Muscle of leg (tissue), 16 donors: ENCODE measurements at places on chromosomes 2 and 18. TPM values are rescaled to one million over a fixed set of nuclear protein-coding genes. Genes with fewer than 3 reads are reported as not detected.

GRCh38 chr2:211609127-211609526 lies 929.5 kb downstream of the ERBB4 start:
- no peaks in the 10 kb centered on the region for H3K36me3 ChIP-seq
- H3K4me3 ChIP-seq = no peak overlapping the region
- DNase-seq = no peak
- H3K27ac ChIP-seq = no peak overlapping the region
- no peaks in the 10 kb centered on the region for H3K4me1 ChIP-seq

The ARL5A gene
- 42.6 TPM for total RNA-seq

The EMILIN1 gene
- total RNA-seq = 76.9 TPM

The HDAC4 gene
- 15.0 TPM for total RNA-seq

- peak; percentile 43 for DNase-seq
- H3K4me1 ChIP-seq = peaks cover 8% of the 10 kb centered on the region
- H3K27me3 ChIP-seq = no peaks in the 10 kb centered on the region
These were observed 39.4 kb downstream of the CMPK2 start for GRCh38 chr2:6826081-6826913.
